ENCODE measurements at places on chromosomes 5 and 9.

- no peak for DNase-seq
These were observed 13.9 kb downstream of the IFNA1 start for GRCh38 chr9:21454149-21454548.

DNA sequence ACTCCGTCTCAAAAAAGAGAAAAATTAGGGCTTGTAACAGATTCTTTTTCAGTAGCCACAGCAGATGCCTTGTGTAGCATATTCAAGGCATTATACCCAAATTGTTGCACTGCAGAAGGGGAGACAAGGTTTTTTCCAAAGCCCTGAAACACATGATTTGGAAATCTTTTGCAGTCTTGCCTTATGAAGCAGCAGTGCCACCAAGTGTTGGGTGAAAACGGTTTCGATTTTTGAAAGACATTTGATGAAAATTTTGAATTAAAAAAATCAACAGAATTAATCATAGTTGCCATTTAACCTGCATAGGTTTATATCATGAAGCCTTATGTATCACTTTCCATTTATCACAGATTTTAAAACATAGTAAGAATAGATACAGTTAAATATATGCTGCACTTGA lies 479.5 kb downstream of the TAF11L14 start:
- DNase-seq = no peak

GRCh38 chr9:37302277-37302676 lies 120.2 kb upstream of the GRHPR start:
- DNase-seq = no peak

GRCh38 chr5:111748304-111748763 lies 8.7 kb downstream of the NREP start:
- no peak for DNase-seq

- no peak for DNase-seq
These were observed 2.4 kb downstream of the NFIL3 start for GRCh38 chr9:91421128-91421765.

DNA sequence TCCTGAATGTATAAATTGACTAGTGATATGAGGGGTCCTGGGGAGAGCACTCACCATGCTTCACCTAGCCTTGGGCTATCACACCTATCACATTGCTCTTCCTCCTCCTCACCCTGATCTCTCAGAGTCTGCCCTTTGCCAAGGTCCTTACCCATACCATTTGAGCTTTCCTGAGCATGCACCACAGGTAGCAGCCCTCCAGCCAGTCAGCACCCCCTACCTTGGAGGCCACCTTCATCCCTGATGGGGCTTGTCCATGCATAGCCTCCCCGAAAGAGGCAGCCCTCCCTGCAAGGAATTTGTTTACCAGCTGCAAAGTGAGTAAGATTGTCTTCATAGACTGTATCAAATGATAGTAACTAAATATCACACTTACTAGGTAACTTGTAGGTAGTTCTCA lies 83.1 kb downstream of the ALDH7A1 start:
- no peak for DNase-seq

GRCh38 chr5:173581408-173582215 lies 34.8 kb downstream of the BOD1 start:
- no peak for DNase-seq

- no peak for DNase-seq
These were observed 18.0 kb downstream of the ORM2 start for GRCh38 chr9:114347675-114348074.

DNA sequence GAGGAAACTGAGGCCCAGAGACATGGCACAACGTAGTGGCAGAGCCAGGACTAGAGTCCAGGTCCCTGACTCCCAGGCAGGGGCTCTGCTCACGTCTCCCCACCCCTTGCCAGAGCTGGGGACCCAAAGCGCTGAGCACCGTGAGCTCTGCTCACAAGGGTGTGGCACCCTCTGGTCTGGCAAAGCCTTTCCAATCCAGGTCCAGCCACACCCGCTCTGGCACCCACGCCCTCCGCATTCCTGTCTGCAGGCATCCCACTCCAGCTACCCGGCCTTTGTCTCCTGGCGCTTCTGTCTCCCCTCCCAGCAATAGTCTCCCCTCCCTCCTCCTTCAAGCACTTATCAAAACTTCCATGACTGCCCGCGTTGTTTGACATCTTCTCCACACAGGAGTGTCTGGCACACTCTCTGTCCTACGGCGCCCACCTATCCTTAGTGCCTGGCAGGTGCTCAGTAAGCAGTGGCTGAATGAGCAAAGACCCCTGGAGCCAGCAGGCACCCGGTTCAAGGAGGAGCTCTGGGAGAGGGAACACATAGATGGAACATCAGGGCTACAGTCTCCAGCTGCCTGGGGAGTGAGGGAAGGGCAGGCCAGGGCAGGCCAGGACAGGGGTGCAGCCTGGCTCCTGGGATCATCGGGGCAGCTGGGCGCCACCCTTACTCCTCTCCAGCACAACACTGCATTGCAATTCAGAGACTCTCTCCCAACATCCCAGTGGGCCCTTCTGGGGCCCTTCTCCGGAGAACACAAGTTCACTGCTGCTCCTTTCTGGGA lies 12.0 kb downstream of the HIGD2A start:
- no peak for DNase-seq

GRCh38 chr5:167479779-167480178 lies 811.7 kb upstream of the WWC1 start:
- no peak for DNase-seq

- DNase-seq = no peak
These were observed 31.7 kb downstream of the MTX3 start for GRCh38 chr5:79959407-79959806.

DNA sequence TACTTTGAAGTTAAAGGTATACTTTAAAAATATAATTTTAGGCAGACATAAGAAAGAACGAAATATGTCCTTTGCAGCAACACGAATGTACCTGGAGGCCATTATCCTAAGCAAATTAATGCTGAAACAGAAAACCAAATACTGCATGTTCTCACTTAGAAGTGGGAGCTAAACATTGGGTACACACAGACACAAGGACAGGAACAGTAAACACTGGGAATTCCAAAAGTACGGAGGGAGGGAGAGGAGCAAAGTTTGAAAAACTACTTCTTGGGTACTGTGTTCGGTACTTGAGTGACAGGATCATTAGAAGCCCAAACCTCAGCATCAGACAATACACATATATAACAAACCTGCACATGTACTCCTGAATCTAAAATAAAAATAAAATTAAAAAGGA lies 40.9 kb downstream of the TJP2 start:
- no peak for DNase-seq

GRCh38 chr5:132658381-132659302 lies 669 bp downstream of the IL13 start:
- no peak for DNase-seq

DNA sequence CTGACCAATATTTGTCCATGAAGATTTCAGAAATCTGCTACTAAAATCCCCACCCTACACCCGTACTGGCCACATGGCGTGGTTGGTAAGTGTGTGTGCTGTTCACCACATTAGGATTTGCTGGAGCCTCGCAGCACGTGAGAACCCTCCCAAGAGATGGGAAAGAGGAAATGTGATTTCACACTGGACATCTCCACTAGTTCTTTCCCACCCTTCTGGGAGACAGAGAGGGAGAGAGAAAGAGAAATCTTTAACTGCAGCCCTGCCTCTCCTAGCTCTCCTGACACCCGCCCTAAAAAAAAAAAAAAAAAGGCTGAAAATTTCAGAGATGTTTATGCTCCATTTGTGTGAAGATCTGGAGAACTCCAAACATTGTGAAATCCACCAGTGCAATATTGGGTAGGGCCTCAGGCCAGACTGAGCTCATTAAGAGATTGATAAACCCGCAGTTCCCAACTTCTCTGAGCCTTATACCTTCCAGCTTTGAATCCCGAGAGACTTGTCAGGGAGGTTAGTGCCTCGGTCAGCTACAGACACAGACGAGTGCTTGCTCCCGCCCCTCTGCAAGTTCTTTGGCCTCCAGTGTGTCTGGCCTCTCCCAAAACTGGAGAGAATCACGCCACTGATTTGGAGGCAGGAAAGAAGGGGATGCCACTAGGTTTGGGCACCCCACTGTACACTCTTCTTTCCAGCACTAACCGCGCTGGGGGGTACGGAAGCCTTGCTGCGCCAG lies 1.9 kb downstream of the SPRY4 start:
- no peak for DNase-seq

GRCh38 chr9:14346811-14347405 lies 33.0 kb upstream of the NFIB start:
- no peak for DNase-seq

DNA sequence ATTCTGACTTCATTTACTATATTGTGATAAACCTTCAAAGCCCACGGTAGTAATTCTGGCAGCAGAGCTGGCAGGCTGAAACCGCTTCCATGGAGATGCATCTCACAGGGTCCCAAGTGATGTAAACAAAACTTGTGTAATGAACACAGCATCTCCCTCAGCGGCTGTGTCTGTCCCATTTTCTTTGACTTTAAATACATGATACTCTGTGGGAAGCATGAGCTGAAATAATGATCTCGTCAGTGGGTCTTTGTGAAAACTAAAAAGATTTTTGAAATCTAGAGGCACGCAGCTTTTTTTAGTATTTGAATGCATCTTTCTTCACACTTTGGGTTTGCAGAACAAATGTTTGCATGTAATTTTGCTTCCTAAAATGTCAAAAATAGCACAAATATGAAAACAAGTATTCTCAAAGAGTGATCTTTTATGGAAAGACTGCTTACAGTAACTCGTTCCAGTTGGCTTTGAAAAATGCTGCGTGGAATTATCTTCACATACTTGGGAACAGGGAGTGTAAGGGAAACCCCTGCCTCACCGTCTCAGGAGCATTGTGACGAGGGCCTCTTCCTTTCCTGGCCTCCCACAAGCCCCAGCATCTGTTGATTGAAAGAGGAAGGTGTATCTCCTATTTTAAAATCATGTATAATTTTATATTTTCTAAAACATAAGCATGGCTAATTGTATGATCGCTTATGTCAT lies 18.1 kb upstream of the LPCAT1 start:
- no peak for DNase-seq

- DNase-seq = no peak
These were observed 395.0 kb upstream of the SMARCA2 start for GRCh38 chr9:1619915-1620710.

- DNase-seq = no peak
These were observed 33.2 kb downstream of the HMCN2 start for GRCh38 chr9:130298662-130299279.

DNA sequence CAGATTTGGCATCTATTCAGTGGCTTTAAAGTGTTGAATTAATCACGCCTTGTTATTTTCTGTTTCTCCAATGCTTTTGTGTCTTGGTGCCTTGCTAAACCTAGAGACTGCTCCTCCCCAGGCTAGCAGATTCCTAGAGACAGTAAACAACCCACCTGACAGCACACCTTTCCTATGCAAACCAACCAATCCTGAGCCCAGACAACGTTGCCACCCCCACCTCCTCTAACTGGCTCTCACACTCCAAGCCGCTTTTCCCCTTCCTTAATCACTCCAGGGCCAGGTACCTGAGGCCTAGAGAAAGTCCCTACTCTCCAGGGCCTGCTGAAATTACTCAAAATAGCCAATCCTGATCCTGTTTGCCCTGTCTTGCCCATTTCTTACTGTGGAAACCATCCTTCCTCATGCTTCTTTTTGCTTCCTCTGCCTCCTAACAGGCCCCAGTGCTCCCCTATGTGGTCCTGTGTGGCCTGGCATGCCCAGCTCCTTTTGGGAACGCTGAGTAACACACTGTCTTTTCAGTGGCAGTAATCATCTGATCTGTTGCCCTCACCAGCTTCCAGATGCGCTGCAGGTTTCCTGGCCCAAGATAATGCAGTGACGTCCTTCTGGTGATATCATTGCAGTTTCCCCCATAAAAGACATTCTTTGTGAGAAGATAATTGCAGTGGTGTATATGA lies 53.4 kb downstream of the GAS1 start:
- no peak for DNase-seq

DNA sequence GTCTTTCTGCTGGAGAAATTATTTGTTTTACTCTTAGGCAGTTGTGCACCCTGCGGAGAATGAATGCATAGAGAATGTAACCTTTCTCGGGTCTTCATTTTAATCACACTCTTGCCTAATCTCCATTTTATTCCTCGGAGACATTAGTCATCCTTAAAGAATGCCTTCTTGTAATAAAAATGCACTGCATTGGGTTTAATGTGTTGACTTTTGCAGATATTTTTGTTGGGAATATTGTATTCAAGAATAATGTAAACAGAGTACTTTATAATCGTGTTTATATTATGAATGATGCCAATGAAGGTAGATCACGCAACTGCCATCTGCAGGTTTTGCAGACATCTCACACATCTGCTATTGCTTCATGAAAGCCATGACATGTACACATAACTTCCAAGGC lies 1093.9 kb upstream of the CDH6 start:
- no peak for DNase-seq

- no peak for DNase-seq
These were observed 37.3 kb upstream of the TMEM252 start for GRCh38 chr9:68577774-68578591.

GRCh38 chr9:87551772-87552217 lies 54.1 kb downstream of the DAPK1 start:
- DNase-seq = no peak

DNA sequence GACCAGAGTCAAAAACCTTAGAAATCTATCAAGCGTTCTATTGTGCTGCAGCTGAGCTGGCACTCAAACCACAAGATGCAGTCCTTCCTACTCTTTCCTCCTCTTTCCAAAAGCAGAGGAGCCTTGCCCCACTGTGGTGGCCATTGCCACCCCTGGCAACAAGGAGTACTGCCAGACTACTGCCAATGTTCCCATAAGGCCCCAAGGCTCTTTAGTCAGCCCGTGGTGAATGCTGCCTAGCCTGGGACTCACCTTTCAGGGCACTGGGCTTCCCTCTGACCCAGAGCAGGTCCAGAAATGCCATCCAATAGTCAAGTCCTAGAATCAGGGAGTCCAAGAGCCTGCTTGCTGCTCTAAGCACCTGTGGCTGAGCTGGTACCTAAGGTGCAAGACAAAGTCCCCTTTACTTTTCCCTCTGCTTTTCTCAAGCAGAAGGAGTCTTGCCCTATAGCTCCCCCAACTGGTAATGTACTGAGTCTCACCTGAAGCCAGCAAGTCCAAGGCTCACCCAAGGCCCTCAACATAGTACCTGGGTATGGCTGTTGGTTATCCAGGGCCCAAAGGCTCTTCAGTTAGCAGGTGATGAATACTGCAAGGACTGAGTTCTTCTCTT lies 219.4 kb downstream of the ATPSCKMT start:
- DNase-seq = no peak
